ENCODE measurements at places on chromosomes 13 and 19.

DNA sequence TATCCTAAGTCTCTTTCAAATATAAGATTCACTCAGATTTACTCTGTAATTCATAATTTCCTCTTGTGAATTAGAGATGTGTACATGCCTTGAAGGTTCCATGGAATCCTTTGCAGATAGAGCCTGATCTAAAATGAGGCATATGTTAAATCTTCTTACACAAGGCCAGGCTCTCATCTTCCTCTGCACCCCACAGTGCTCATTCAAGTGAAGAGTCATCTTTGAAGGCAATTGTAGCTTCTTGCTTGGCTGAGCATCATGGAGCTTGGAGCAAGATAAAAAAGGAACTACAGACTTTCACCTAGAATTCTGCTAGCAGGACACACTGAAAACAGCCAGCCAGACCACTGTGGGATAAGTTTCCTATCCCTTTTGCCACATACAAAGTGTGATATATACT, 566.4 kb downstream of the PCDH9 start:
- DNase-seq: no peak

GRCh38 chr13:40316301-40316700, 350.1 kb downstream of the FOXO1 start:
- DNase-seq: no peak

- no peak for DNase-seq
Observed at GRCh38 chr13:24460256-24460655, 52.3 kb downstream of the PARP4 start.

DNA sequence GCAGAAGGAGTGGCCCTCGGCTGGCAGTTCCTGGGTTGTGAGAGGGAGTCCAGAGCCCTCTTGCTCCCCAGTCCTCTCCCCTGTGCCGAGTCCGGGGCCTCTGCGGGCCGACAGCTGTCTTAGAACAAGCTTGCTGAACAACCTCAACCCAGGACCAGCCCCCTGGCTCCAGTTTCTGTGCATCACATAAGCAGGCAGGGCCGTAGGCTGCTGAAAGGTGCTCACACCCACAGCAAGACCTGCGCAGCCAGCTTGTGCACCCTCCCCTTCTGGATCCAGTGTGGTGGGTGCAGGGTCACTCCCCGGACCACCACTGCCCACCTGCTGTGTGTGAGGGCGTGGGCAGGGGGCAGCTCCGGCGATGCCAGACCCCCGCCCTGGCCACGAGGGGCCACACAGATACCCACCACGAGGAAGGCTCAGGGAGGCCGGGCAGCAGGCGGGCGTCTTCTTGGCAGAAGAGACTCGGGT, 25.2 kb upstream of the F7 start:
- no peak for DNase-seq

- no peak for DNase-seq
Observed at GRCh38 chr19:18286973-18287635, 5.7 kb upstream of the JUND start.

DNA sequence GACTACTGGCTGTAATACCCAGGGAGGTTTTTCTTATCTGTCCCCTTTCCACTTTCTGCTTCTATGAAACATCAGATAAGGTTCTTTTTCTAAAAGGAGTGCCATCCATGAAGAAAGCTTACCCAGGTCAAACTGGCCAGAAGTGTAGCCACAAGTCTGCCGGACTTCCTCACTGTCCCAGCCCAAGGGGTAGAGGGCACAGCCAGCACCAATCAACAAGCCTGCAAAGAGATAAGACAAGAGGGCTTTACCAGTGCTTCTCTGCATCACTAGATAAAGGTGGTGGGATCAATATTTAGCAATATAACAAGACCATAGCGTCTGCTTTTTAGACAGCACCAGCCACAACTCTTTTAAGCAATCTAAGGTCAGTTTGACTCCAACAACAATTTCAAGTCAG, 224.7 kb downstream of the LHFPL6 start:
- DNase-seq: no peak

GRCh38 chr13:46747031-46747820, 49.7 kb downstream of the ESD start:
- no peak for DNase-seq

- DNase-seq: no peak
Observed at GRCh38 chr13:52022356-52022755, 2.1 kb upstream of the UTP14C start.

DNA sequence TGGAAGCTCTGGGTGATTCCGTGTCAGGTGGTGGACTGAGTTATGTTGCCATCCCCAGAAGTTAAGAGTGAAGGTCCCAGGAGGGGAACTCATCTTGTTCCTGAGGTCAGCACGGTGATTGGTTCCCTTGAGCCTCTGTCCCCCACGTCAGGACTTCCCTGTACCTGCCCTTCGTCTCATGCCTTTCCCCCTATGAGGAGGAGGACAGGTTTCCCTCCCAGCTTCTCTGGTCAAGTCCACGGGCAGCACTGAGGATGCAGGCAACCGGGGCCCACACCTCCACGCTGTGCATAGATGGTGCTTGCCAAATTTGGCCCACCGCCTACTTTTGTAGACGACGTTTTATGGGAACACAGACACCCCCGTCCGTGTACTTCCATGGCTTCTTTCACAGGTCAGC, 42.7 kb downstream of the TEX29 start:
- no peak for DNase-seq

DNA sequence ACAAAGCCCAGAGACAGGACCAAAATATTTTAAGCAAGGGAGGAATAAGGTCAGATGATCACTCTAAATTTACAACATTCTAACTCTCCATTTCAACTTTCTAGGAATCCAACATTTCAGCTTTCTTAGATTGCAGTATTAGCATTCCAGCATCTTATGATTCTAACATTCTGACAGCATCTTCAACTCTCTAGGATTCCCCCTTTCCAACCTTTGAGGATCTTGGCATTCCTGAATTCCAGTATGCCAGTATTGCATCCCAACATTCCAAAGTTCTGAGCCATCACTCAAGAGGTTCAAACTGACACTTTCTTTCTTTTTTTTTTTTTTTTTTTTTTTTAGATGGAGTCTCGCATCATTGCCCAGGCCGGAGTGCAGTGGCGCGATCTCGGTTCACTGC, 13.8 kb downstream of the TGFB1 start:
- no peak for DNase-seq

GRCh38 chr13:97648171-97648880, 214.4 kb downstream of the RAP2A start:
- DNase-seq: no peak

DNA sequence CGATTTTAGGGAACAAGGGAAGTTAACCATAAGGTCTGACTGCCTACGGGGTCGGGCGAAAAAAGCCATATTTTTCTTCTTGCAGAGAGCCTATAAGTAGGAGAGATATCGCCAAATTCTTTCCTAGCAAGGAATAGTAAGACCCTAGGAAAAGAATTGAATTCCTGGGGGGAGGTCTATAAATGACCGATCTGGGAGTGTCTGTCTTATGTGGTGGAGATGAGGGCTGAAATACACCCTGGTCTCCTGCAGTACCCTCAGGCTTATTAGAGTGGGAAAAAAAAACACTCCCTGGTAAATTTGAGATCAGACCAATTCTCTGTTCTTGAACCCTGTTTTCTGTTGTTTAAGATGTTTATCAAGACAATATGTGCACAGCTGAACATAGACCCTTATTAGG, 447.5 kb upstream of the ATXN8OS start:
- DNase-seq: no peak

DNA sequence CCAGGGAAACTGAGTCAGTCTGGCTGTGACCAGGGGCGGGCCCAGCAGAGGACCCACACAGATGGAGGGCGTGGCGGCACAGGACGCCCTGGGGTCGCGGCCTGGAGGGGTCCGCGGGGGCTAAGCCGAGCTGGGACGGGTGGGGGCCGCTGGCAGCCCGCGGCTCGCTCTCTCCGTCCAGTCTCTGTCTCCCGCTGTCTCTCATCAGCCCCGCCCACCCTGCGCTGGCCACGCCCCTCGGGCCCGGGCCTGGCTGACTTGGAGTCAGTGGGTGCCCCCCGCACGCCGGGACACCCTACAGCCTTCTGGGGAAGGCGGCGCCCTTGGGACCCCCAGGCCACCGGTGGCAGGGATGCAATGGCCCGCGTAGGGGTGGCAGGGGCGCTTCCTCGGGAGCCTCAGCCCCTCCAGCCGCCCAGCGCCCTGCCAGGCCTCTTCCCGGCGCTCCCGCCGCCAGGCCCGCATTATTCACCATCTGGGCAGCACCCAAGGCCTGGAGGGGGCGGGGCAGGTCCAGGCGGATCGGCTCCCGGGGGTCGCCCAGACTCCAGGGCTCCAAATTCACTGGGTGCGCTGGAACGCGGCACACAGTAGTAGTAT, at the start of gene TBXA2R:
TSS of gene TBXA2R (minus strand) at position 186 of the 600 bp plus-strand sequence. CDS start 6,241 bp downstream, outside the sequence.
- DNase-seq: peak; percentile 20

- no peak for DNase-seq
Observed at GRCh38 chr13:75432045-75432444, 49.9 kb downstream of the TBC1D4 start.

Measured in fibroblast of skin of left biceps (primary cell).